Activated CD4-positive, alpha-beta T cell treated with anti-CD3 and anti-CD28 coated beads, Interleukin-10, Interleukin-2, amounts not matched to agents 100 ng/mL and 50 ng/mL, durations not matched to agents 16 hours and 8 hours (primary cell): ENCODE measurements at places on chromosomes 5 and 9.

GRCh38 chr9:30075451-30076199 lies 2308.8 kb upstream of the ACO1 start:
- DNase-seq, result peak; percentile 89

DNA sequence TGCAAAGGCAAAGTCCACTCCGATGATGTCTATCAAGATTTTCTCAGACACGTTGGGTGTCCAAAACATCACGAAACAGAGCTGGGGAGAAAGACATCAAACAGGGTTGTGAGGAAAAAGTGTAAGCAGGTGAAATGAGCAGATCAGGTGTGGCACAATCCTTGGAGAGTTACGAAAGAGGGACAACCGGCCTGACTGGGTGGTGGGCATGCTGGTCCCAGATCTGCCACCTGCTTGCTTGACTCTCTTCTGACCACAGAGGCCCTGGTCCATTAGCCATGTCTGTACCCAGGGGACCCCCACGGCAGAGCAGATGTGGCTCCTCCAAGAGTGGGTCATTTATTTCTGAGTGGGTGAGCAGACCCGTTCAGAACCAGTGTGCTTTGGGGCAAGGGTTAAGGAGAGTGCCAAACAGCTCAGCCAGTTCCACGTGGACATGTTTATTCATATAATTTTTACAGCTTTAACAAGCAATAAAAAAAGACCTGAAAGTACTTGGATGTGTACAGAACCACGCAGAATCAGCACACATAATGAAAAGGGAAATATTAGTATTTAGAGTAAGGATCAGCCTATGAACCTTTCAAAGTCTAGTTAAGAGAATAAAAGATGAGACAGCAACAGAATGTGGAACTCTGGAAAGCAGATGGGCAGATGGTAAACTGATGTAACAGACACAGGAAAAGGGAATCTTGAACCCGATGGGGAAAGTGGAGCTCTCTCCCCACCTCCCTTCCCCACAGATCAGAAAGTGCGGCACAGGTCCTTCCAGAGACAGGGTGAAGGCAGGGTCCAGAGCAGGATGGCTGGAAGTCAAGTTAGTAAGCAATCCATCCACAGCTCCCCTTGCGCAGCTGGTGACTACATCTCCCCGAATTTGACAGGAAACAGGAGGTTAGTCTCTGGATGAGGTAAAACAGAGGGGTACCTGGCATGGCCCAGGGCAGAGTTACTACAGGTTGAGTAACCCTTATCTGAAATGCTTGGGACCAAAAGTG lies 52.5 kb downstream of the OTULIN start:
- DNase-seq, result no peak

- no peak for DNase-seq
Observed at GRCh38 chr9:32161720-32162119, 222.7 kb upstream of the ACO1 start.

DNA sequence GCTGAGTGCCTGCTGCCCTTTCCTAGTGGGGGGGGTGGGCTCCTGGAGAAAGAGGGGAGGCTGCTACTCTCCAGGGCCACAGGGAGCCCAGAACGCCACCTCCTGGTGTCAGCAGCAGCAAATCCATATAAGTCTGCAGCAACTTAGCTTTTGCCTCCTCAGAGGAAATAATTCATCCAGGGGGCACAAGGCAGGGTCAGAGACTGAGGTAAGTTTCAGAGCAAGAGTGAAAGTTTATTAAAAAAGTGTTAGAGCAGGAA lies 4.0 kb upstream of the CLPTM1L start:
- no peak for DNase-seq

- DNase-seq, result no peak
Observed at GRCh38 chr5:78473751-78474150, 113.3 kb downstream of the SCAMP1 start.

GRCh38 chr5:32625106-32625505 lies 39.7 kb downstream of the SUB1 start:
- no peak for DNase-seq

- no peak for DNase-seq
Observed at GRCh38 chr5:8726383-8727036, 819.4 kb downstream of the SEMA5A start.
